ENCODE measurements at places on chromosomes 4 and X. TPM values are rescaled to one million over a fixed set of nuclear protein-coding genes. Genes with fewer than 3 reads are reported as not detected.

The ETDB gene
- not detected for total RNA-seq

The TRPC5OS gene
- not detected for total RNA-seq

The ASMT gene
- not detected for total RNA-seq

The CTAG1A gene
- not detected for total RNA-seq

The BST1 gene
- 0.38 TPM for total RNA-seq

- no peak for DNase-seq
Observed at GRCh38 chr4:6420972-6421371, 51.4 kb downstream of the PPP2R2C start.

DNA sequence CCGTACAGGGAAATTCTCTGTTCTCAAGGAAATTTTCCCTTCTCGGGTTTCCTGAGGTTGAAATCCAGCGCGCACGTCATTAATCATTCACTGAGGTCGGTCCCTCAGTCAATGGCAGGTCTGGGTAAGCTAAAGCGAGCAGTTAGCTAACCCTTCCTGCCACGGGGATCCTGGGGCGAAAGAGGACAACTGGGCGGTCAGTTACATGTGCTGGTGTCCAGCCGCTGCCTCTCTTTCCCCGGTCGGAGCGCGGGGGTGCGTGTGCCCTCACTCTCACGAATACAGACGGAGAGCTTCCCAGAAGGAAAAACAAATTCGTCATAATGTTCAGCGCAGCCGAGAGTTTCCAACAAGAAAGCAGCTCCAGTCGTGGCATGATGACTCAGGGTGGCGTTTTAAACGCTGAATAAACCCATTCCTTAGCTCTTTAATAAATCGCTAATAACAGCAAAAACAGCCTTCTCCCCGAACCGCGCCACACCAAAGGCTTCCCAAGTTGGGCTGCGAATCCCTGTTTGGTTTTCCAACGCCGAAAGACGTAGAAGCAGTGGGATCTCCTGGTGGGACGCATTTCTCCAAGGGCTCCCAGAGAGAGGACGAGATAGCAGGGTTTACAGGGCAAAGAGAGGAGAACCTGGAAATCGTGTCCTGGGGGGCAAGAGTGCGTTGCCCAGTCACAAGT, 752 bp upstream of the FGF5 start:
- no peak for DNase-seq

DNA sequence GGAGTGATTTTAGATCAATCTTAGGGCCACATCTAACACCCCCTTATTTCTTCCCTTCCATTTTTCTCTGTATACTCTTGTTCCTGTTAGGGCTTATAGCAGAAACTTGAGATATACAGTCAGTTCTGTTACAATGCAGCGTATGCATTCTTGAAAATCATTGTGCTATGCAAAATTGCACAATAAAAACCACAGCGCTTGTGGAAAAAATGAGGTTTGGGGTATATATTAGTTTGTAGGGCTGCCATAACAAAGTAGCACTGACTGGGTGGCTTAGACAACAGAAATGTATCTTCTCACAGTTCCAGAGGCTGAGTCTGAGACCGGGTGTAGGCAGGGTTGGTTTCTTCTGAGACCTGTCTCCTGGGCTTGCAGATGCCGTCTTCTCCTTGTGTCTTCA, 59.0 kb downstream of the WWC2 start:
- no peak for DNase-seq

- DNase-seq = no peak
Observed at GRCh38 chr4:18077808-18078207, 56.3 kb upstream of the LCORL start.

DNA sequence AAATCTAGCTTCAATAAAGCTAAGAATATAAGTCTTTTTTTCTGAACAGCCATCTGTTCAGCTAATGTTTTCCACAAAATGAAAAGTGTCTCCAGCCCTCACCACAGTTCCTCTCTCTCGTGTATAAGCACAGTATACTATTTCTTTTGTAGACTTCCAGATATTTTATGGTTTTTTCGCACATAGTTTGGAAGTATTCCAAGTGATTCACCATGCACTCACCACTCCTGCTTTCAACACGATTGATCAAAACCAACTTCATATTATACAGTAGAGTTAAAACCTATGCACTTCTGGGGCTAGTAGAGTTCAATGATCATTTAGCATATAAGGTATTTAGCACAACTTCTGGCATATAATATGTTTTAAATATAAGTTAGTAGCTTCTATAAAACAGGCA, 105.8 kb upstream of the DCAF12L1 start:
- DNase-seq = no peak

DNA sequence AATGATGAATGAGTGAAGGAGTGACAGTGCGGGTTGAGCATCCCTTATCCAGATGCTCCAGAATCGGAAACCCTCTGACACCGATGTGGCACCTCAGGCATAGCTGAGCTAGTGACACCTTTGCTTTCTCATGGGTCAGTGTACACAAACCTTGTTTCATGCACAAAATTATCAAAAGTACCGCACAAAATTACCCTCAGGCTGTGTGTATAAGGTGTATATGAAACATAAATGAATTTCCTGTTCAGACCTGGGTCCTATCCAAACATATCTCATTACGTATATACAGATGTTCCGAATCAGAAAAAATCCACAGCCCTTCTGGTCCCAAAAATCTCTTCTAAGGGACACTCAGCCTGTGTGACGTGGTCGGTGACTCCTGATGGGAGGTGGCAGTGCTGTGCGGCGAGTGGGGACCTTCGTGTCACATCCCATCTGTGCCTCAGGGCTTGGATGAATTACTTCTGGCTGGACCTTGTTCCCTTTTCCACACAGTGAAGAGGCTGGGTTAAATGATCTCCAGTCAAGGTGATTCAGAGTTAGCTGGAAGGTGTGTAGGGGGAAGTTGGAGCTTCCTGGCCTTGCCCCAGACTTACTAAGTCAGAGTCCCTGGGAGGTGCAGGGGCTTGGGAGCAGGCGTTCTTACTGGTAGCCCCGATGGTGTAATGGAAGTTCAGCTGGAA, 18.8 kb downstream of the RGS12 start:
- DNase-seq = no peak

All from activated naive CD8-positive, alpha-beta T cell treated with anti-CD3 and anti-CD28 coated beads for 36 hours (primary cell).